Vein endothelial cell (primary cell): ENCODE measurements at places on chromosomes 3 and 15. TPM values are rescaled to one million over a fixed set of nuclear protein-coding genes. Genes with fewer than 3 reads are reported as not detected.

Gene TP63
- not detected in 2 replicates for total RNA-seq

Gene SEMA3B
- 0.65 and 1.1 TPM in 2 replicates for total RNA-seq

Gene TAGLN3
- total RNA-seq, result not detected in 2 replicates

Gene CYP1A1
- total RNA-seq, result 9.1 and 10.5 TPM in 2 replicates

Gene CPNE9
- total RNA-seq, result not detected in 2 replicates

Gene CLDN16
- under 0.01 TPM in 2 replicates for total RNA-seq

Gene GUCA1C
- total RNA-seq, result not detected in 2 replicates

Gene FAM107A
- total RNA-seq, result 7.5 and 16.0 TPM in 2 replicates

Gene TNFAIP8L3
- total RNA-seq, result 74.1 and 83.4 TPM in 2 replicates

Gene POC1A
- 3.9 and 6.4 TPM in 2 replicates for total RNA-seq

Gene ADGRG7
- not detected in 2 replicates for total RNA-seq

Gene CCR8
- not detected in 2 replicates for total RNA-seq

Gene EXD1
- total RNA-seq, result not detected in 2 replicates

Gene SGO1
- total RNA-seq, result 4.6 and 7.1 TPM in 2 replicates

Gene PPP1R14D
- not detected in 2 replicates for total RNA-seq

Gene TGM5
- total RNA-seq, result not detected in 2 replicates

Gene LTF
- total RNA-seq, result under 0.01 and 0.10 TPM in 2 replicates

Gene WNT5A
- 2.3 and 3.0 TPM in 2 replicates for total RNA-seq
